EH (cell line): ENCODE measurements at places on chromosomes 2 and 18.

- DNase-seq: no peak
These were observed 82.3 kb downstream of the ACVR2A start for GRCh38 chr2:147927053-147927588.

- no peak for DNase-seq
These were observed 92.3 kb upstream of the CTDP1 start for GRCh38 chr18:79587226-79587741.

GRCh38 chr18:11147371-11147951 is 1.9 kb downstream of the PIEZO2 start:
- no peak for DNase-seq

GRCh38 chr2:199092419-199092818 is 365.3 kb downstream of the SATB2 start:
- DNase-seq: no peak

- DNase-seq: peak; percentile 54
These were observed 8.2 kb upstream of the TMEM182 start for GRCh38 chr2:102753563-102754159.

GRCh38 chr2:235432741-235433520 is 60.9 kb upstream of the AGAP1 start:
- DNase-seq: no peak

DNA sequence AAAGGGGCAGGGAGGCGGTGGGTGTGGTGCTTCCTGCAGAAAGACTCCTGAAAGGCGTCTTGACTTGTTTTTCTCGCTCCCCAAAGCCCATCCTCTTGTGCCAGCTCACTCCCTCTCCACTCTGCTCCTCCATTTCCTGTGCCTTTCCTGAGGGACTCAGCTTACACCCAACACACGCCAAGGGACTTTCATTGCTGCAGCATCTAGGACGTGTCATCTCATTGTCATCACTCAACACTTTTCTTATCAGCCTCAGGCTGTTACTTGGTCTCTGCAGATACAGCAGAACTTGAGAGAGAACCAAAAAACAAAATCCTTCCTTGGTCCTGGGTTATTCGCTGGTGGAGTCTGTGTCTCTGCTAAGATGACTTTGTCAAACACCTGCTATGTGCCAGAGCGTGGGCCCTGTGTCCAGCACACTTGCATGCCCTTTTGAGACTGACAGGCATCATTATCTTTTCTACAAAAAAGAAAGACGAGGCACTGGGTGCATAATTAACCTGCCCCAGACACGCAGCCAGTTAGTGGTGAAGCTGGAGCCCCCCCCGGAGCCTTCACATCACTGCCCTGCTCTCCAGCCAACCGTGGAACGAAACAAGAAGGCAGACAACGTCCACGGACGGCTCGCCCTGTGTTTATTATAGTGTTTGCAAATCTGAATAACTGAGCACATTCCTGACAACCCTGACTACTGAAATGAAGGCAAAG is 261.7 kb upstream of the HDAC4 start:
- no peak for DNase-seq

DNA sequence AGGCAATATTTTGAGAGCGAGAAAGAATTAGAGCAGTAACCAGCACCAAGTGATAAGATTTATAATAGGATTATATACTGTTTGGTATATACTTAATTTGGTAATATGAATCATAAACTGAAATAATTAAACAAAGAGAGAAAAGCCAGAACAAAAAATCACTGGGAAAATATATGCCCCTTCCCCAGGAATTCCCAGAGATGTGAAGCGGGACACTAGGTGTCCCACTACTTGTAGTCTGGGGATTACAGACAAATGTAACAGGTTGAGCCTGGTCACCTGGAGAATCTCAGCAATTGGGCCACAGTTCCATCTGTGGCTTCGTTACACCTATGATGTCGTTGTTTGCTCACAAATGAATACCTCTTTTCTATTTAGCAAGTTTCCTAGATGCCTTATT is 256.1 kb upstream of the CHAC2 start:
- DNase-seq: no peak

DNA sequence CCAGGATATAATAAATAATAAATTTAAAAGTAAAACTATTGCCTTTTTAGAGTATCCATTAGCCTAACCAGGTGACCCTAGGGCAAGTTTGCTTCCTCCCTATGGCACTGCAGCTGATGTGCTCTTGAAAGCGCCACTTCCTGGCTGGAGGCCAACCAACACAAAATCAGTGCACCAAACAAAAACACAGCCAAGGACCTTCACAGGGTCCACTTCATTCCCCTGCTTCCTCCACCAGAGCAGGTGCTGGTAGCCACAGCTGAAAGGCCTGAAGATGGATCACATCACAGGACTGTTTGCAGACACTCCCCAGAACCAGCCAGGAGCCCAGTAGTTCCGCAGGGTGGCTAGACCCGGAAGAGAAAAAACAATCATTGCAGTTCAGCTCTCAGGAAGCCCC is 108.8 kb downstream of the TWIST2 start:
- no peak for DNase-seq

DNA sequence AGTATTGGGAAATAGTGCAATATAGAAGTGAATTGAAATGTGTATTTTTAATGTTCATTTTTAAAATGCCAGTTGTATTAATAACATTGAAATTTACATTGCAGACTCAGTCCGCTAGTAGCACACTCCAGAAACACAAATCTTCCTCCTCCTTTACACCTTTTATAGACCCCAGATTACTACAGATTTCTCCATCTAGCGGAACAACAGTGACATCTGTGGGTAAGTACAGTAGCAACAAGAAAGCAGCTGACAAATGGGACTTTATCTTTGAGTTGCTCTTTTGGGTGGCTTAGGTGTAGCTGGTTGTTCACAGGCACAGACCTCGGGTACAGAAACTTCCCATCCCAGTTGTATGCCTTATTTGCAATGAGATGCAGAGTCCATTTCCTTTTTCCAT is 118.2 kb upstream of the IL1R2 start:
- peak; percentile 22 for DNase-seq

- DNase-seq: no peak
These were observed 207.0 kb upstream of the HAAO start for GRCh38 chr2:42999391-42999841.

DNA sequence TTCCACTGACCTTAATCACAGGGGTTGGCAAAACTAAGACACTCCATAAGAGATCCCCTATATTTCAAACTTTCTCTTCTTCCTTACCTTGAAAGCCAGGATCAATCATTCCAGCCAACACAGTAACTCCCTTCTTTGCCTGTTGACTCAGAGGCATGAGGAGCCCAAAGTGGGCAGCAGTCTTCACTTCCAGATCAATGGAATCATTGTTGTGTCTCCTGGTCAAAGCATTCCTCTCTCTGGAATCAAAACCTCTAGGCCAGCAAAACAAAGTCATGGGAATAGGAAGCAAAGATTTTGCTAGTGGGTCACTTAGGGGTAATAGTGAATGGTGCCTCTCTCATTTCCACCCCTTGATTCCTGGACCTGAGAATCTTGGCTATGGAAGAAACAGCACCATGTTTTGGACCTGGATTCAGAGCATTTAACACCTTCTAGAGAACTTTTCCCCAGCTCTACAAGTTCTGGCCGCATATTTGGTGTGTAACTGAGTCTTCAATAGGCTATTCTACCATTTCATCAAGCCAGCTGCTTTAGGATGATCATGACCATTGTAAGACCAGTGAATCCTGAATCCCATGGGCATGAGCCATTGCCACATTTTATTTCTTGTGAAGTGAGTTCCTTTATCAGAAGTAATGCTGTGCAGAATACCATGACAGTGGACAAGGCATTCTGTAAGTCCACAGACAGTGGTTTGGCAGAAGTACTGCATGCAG is 65.7 kb upstream of the SERPINE2 start:
- DNase-seq: no peak

DNA sequence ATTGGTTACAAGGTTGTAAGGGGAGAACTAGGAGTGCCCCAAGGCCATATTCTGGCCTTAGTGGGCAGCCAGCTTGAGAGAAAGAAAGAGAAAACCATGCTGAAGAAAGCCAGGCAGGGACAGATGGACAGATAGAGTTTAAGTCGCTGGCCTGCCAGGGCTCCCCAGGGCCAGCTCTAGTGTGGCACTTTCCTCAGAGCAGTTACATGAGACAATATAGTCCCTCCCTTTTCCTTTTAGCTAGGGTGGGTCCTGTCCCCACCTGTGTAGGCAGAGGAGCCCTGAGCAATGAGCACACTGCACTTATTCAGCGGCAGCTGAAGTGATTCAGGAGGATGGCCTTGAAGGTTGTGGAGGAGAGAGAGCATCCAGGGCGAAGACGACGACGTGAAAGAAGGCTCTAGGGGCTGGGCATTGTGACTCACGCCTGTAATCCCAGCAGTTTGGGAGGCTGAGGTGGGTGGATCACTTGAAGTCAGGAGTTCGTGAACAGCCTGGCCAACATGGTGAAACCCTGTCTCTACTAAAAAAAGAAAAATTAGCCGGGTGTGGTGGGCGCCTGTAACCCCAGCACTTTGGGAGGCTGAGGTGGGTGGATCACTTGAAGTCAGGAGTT is 152.0 kb upstream of the SLC1A4 start:
- DNase-seq: peak; percentile 70

DNA sequence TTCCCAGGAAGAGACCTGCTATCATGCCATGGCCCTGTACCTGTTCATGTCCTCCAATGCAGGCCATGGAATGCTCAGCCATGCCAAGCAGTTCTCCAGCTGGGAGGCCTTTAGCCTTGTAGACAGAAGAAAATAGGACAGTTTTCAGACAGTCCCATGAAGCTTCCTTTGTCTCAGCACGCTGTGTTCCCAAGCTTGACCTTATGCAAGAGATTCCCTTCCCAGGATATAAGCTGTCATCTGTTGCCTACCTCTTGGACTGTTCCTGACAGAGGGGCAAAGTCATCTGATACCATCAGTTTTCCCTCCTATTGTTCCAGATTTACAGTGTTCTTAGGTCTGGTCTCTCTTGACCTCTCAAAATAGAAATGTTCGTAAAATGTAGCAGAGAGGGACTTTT is 96.6 kb upstream of the EML6 start:
- no peak for DNase-seq

GRCh38 chr2:33167622-33168245 is 221.0 kb downstream of the LTBP1 start:
- peak; percentile 82 for DNase-seq

GRCh38 chr2:190947141-190947540 is 66.5 kb downstream of the GLS start:
- peak; percentile 68 for DNase-seq

DNA sequence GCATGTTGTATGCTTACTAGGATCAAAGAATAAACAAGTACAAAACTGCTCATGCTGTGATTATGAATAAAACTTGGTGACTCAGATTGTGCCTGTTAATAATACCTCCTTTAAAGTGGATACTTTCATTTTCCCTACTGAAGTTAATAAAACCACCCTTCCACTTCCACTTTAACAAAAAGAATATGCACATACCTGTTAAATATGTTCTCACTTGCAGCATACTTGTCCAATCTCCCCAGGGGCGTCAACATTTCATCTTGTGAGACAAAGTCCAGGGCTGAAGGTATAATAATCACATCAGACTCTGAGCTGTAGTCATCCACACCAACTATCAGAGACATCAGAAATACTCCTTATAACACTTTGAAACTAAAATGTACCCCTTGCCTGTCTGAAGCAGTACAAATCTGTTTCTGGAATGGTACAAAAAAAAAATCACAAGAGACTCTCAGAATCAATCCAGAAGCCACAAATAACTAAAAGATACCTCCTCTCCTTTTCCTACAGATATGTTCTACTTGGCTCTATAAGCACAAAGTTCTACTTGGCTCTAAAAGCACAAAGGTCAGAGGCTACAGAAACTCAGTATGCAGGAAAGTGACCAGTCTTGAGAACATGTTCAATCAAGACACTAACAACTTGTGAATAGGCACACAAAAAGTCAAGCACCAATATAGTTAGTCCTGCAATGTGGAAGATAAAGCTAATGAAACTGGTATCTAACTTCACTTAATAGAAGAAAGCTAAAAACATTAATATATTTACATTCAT is 19.3 kb downstream of the PPP4R1 start:
- peak; percentile 41 for DNase-seq
